ENCODE measurements at places on chromosomes 7 and 10.

GRCh38 chr7:13016036-13016581 is 328.7 kb downstream of the ARL4A start:
- DNase-seq = no peak

DNA sequence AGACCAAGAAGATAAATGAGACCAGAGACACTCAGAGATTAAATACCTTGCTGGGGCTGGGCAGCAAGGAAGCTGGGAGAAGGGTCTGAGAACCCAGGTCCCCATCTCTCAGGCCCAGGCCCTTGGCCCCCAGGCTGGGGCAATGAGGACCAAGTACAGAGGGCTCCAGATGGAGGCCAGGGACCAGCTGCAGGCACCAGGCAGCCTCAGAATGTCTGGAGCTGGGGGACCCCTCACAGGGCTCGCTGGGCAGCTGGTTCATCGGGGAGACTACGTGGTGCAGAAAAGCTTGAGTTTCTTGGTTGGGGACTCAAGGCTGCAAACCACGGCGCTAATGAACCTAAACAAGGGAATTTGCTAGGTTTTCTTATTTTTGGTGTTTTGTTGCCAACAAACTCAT is 75.6 kb downstream of the PRKAG2 start:
- DNase-seq = no peak

DNA sequence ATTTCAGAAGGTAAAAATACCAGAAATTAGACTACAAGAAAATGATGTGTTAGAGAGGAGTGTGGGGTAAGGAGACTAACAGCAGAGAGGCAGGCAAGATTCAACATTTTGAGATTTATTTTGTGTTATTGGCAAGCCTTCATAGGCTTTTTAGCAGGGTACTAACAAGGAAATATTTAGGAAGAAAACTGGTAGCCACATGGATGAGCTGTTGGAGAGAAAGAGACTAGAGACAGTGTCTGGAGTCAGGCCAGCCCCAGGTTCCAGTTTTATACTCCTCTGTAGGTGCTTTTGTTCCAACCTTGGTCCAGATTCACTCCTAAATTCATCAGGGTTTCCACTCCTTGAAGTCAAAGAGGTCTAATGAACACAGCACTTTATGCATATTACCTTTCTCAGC is 41.1 kb downstream of the GPRIN2 start:
- DNase-seq = no peak

DNA sequence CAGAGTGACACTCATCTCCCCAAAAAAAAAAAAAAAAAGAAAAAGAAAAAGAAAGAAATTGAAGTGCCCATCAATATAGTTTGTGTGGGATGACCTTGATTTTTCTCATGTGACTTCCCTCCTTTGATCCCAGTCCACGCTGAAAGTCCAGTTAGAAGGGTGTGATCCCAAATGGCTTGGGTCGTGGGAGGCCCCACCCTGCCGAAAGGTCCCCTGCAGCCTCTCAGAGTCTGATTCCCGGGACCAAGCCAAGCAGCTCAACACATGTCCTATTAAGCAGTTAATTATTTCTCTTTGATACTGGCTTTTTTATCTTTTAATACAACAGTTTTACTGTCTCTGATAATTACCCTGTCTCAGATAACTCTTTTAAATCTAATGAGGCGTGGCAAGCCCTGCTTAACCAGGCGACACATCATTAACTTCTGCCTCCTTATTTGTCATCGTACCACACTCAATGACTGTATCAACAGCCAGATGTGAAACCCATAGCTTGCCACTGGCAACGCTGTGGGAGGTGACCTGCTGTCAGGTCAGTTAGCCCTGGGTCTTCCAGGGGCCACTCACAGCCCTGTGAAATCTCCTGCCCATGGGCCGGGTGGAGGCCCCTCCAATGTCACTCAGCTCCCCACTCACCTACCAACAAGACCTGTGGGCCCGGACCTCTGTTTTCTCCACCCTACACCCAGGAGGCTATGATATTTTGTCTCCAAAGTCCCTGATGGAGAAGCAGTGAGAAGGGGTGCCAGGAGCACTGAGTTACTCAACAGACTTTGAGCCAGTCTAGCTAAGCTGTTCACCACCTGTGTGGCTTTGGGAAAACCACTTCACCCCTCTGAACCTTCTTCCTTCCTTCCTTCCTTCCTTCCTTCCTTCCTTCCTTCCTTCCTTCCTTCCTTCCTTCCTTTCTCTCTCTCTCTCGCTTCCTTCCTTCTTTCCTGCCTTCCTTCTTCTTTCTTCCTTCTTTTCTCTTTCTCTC is 110.0 kb upstream of the SFMBT2 start:
- DNase-seq = no peak

- no peak for DNase-seq
Observed at GRCh38 chr10:135601-136464, 578 bp downstream of the ZMYND11 start.

GRCh38 chr7:137482466-137482865 is 138.9 kb upstream of the PTN start:
- DNase-seq = no peak

- peak; percentile 24 for DNase-seq
Observed at GRCh38 chr10:98414932-98415730, at the start of gene PYROXD2. PYROXD2 (minus strand) TSS chr10:98415182; CDS start chr10:98415135, 47 bp downstream.

DNA sequence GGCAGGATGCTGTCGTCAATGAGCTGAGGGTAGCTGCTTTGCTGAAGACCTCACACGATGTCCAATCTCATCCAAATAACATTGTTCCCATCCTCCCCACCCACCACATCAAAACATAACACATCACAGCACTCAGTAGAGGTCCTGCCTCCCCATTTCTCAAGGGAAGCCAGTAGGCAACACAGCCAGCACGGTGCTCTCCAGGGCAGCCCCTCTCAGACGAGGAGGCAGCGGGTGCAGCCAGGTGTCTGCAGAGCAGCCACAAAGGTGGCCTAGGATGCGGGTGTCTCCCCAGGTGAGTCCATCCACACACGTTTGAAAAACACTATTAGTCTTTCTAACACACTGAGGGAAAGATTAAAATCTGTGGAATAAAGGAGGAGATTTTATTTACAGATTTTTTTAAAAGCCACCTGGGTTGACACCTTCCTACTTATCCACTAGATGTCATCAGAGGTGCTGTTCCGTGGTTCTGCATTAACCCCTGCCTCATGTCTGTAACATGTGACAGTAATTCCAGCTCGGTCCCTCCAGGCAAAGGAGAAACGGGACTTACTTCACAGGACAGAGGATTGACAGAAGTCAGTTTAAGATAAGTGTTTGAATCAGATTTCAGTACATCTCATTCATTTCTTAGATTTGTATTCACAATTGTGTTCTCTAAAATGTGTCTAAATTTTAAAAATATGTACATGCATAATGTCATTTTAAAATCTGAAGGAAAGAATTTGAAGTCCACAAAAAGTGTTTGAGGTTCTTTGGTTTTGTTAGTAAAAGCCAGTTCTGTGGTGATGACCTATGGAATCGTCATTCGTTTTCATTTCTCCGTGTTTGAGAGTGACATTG is 68.0 kb downstream of the LANCL2 start:
- no peak for DNase-seq

- DNase-seq = no peak
Observed at GRCh38 chr10:78964274-78964951, 104.4 kb upstream of the ZMIZ1 start.

DNA sequence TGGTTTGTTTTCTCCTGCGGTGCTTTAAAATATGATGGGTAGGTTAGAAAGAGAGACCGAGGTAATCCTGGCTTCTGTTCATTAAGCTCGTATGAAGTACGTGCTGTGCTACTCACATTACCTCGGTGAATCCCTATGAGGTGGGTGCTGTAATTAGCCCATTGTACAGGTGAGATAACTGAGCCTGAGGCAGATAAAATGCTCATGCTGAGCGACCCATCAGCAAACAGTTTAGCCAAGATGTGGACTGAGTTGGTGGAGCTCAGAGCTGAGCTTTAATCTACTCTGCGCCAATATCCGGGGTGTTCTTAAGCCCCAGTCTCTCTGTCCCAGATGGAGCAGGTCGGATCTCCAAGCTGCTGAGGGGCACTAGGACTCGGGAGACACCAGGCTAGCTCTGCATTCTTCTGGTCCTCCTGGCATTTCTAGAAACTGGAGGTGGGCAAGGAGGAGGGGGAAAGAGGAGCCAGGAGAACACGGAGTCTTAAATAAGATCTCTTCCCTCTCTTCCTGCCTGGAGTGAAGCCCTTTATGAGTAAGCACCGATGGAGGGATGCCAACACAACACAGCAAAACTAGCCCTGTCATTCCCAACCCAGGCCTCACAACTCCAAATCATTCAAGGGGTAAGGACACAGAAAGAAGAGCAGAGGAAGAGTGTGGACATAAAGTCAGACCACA is 458.5 kb downstream of the KCNMA1 start:
- no peak for DNase-seq

- no peak for DNase-seq
Observed at GRCh38 chr10:72126184-72126871, 38.0 kb upstream of the SPOCK2 start.

GRCh38 chr7:75050501-75050900 is 23.1 kb downstream of the RCC1L start:
- DNase-seq = no peak

- DNase-seq = no peak
Observed at GRCh38 chr7:128891110-128891941, 19.2 kb downstream of the KCP start.

DNA sequence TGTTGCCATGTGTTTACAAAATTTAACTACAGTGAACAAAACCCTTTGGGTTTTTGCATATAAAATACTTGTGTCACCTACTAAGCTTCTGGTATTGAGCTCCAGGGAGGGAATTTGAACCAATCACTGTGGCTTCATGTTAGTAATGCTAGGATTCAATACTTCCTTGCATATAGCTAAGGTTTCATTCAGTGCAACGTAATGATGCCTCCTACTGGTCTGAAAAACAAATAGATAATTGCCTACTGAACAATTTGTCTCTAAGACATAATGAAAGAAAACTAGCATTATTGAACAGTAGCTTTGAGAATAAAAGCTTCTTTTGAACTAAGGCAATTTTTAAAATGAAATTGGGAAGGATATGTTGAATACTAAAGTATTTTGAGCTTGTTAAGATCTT is 244.4 kb downstream of the ZWINT start:
- DNase-seq = no peak

DNA sequence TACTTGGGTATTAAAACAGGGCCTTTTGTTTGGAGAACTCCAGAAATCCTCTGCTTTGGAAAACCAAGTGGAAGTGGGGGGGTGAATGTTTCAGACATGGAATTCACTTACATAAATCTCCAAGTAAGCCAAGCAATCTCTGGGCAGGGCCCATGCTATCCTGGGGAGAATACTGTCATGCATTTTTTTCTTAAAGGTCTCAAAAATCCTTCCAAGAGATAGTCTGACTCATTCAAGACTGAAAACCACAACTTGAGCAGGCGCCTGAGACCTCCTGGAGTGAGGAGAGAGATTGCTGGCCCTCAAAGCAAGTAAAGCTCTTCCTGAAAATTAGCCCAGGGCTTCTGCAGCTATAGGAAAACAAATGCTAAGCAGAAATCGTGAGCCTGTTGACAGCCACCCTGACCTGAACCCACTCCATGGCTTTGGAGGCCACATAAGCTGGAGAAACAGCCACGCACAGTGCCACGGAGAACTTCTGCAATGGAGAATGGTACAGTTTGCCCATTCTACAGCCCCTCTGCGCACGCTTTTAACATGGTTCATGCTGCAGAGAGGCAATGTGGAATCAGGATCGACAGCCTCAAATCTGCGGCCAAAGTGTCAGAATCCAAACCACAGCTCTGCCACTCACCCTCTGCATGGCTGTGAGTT is 203.1 kb upstream of the AUTS2 start:
- no peak for DNase-seq

DNA sequence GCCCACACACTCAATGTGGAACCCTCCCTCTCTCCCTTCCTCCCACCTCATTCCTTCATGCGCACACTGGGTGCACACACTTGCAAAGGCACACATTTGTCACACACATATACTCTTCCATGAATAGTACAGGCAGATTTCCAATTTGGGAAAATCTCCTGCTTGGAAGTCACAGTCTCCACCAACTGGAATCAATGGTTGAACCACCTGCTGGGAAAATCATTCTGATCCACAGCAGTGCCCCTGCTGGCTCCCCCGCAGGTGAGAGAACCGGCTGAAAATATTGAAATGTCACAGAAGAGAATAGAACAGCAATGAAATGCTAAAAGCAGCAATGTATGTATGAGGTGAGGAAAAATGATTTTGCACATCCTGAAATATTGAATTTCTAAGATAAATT is 232.7 kb downstream of the ADAM12 start:
- DNase-seq = no peak

DNA sequence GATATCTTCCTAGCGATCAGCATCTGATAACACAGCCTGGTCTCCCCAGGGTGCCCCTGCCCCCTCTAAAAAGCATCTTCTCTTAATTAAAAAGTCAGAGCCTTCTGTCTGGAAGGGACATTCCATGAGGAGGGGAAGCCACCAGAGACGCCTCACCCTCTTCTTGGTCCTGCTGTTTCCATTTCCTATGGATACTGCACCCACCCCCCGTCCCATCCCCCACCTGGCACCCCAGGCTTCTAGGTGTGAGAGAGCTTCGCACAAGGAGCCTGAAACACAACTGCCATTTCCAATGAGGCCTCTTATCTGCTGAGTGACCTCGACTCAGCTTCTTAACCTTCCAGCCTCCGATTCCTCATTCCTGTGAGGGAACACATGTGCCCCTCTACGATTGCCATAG is 51.4 kb downstream of the COL13A1 start:
- no peak for DNase-seq

DNA sequence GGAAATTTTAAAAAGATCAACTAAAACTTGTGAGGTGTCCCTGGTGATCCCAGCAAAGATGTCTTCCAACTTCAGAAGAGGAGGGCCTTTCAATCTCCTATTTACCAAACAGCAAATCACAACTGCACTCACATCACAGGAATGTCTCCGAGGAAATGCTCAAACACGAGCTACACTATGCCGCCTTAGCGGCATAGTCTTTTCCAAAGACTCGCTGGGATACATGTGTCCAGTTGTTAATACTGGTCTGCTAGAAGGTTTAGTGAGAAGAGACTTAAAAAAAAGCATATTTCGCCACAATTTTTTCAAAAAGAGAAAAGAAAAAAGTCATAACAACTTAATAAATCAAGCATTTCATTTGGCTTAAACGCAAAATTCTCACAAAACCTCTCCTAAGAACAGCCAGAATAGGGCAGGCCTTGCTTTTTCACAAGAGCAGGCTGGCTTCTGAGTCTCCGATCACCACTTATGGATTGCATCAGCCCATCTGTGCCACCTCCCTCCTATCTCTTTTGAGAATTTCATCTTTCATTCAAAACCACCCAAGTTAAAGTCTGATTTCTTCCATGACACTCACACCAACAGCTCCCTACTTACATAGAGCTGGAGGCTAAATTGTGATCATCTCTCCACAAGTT is 66.1 kb downstream of the GNA12 start:
- DNase-seq = no peak
